ENCODE measurements at places on chromosomes 16 and 17.

- DNase-seq = no peak
These were observed 85.7 kb downstream of the NCOR1 start for GRCh38 chr17:16129441-16130205.

- no peak for DNase-seq
These were observed 25.0 kb downstream of the COX4I1 start for GRCh38 chr16:85824161-85825135.

DNA sequence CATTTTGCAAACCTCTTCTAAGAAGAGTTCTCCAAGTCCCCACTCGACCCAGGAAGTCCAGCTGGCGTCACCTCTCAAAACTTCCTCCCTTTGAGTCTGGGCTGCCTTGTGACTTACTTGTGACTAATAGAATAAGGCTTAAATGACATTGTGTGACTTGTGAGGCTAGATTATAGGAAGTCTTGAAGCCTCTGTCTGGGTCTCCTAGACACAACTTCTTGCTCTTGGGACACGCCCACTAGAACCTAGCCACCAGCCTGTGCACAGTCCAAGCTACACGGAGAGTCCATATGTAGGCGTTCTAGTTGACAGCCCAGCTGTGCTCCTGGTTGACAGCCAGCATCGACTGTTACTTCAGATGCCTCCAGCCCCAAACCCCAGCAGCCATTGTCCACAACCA, 66.7 kb upstream of the TANC2 start:
- no peak for DNase-seq

DNA sequence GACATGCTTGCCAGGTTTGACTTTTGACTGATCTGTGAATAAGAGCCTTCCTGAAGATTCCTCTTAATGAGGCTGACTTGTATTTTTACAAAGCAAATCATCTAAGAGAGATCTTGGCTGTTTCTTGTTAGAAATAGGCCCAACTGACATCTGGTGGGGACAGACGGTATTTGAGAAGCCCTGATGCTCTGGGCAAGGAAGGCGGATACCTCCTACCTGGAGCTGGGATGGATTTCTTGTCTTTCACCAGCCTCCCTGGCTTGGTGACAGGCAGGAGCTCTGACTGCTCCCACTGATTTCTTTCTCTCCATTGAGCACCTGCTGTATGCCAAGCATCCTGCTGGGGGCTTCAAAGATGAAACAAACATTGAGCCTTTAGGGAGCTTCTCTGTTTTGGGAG, 40.4 kb downstream of the AKAP1 start:
- no peak for DNase-seq

GRCh38 chr17:64277831-64278562, 14.9 kb upstream of the TEX2 start:
- no peak for DNase-seq
